ENCODE measurements at places on chromosomes 7 and 10.

DNA sequence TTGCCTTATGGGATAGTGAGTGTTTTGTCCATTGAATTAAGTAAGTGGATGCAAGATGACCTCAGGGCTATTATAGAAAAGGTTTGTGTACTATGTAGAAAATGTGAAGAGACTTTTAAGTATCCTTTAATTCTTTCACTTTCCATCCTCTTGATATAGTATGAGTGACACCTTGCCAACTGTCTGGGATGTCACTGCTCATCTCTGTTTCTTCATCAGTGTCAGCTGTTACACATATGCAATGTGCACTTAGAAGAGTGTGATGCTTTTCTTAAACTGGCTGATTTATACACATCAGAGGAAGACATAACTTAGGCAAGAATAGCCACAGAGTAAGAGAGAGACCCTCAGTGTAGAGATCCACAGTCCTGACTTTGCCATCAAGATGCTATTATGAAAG is 8.7 kb upstream of the ACTA2 start:
- no peak for DNase-seq

DNA sequence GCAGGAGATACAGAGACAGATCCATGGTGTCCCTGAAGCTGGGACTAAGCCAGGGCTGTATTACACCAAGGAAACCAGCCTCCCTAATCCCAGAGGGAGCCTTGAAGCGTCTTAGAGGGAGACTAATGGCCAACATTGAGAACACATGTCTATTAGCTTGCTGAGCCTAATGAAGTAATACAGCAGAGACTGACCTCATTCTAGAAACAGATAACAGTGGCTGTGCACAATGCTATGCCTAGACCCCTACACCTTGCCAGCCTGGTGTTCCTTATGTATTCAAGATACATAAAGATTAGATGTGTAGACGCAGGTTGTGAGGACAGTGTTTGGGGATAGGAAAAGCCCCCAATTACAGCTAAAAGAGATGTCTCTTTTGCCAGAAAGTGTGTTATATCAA is 19.1 kb downstream of the GRM8 start:
- DNase-seq = no peak

- no peak for DNase-seq
Observed at GRCh38 chr10:23263441-23264164, 71.5 kb downstream of the PTF1A start.

- DNase-seq = no peak
Observed at GRCh38 chr10:48612236-48612943, 7.5 kb upstream of the ARHGAP22 start.

DNA sequence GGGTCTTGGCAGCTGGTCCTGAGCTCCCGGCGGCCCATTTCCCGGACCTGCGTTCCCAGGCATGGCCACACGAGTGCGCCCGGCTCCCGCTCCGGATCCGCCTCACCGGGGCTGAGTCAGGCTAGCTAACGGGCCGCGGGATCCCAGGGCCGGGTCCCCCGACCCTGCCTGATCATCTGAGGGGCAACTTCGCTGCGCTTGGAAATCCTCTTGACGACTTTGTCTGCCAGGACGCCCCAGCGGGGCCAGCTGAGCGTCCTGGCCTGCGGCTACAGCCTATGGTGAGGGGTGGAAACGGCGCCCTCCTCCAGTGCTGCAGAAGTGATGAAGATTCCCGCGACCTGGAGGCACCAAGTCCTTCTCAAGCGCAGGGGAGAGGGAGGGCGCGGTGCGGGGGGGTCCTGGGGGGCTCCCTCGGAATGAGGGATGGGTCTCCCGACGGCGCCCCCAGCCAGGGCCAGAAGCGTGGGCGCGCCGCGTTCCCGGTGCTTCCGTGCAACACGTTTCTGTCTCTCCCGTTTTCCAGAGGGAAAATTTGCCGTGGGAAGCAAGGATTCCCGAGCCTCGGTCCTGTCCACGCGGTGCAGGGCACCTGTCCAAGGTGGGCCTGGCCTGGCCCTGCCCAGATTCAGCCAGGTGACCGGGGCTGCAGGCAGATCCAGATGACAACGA is 212.4 kb downstream of the CCSER2 start:
- DNase-seq = no peak

- DNase-seq = no peak
Observed at GRCh38 chr7:26843705-26844104, 20.7 kb downstream of the SKAP2 start.

DNA sequence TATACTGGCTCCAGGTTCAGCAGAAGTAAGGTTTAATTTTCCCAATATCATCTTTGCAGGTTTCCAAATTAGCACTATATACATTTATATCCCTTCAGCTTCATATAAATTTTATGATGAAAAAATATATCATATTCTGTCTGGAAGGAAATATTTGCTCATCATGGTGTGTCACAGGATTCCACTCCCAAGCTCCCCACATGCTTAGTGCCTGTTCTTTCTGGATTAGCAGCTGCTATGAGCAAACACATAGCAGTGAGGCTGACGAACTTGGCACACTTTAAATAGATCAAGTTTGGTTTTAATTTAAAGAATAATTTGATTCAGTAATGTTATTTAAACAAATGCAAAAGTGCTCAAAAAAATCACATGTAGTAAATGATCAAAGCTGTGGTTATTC is 251.9 kb downstream of the AGMO start:
- DNase-seq = peak; percentile 49

DNA sequence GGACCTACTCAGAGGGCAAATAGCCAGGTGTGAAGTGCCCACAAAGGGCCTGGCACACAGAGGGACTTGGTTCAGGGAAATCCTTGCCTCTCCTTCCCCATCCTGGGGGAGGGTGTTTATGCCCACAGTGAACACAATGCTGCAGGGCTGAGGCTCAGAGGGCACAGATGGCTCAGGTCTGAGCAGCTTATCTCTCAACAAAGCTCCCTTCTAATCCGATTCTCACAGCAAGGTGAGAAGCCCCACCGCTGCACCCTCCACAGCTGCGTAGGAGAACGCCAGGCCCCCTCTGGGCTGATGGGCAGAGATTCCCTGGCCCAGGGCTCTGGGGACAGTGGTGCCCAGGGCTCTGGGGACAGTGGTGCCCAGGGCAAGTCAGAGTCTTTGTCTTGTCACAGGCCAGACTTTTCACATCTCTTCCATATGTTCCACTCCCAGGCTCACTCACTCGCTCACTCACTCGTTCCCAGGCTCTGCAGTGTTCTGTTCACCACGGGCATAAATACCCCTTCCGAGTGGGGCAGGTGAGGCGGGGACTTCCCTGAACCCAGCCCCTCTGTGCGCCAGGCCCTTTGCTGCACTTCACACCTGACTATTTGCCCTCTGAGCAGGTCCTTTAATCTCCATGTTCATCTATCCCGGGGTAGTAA is 8.7 kb upstream of the CDHR1 start:
- no peak for DNase-seq

GRCh38 chr10:6164271-6165095 is 38.2 kb upstream of the PFKFB3 start:
- no peak for DNase-seq

DNA sequence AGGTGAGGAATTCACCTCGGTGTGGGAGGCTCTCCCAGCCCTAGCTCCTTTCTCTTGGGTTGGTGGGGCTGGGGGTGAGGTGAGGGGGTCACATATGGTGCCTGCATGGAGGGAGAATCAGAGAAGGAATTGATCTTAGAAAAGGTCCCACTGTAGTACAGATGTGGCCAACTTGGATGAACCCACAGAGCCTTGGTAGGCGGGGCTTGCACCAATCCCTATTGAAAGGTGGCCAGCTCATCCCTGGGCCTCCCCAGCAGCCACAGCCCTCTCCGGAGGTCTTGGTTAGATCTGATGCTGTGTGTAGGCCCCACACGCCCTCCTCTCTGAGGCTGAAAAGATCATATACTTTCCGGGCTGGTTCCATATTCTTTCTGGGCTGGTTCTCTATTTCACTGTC is 19.0 kb downstream of the HKDC1 start:
- DNase-seq = no peak

- no peak for DNase-seq
Observed at GRCh38 chr7:1787681-1788235, 117.7 kb downstream of the ELFN1 start.
